Left lobe of liver (tissue), 2 donors: ENCODE measurements at places on chromosomes 7 and 10. TPM values are rescaled to one million over a fixed set of nuclear protein-coding genes. Genes with fewer than 3 reads are reported as not detected.

Gene ITIH5
- total RNA-seq, result 0.30 TPM

Gene MEST
- total RNA-seq, result 44.4 TPM

Gene PLAC9
- total RNA-seq, result 2.2 TPM

Gene TMEM225B
- 0.18 TPM for total RNA-seq

Gene SMKR1
- not detected for total RNA-seq

Gene PKD2L1
- 0.20 TPM for total RNA-seq

Gene NEUROD6
- not detected for total RNA-seq

Gene NYAP1
- total RNA-seq, result 0.38 TPM

Gene LIPF
- not detected for total RNA-seq

Gene GPR85
- total RNA-seq, result 0.25 TPM

Gene SKIDA1
- total RNA-seq, result 3.4 TPM

Gene TDRD1
- 0.05 TPM for total RNA-seq

Gene IFIT1B
- not detected for total RNA-seq

Gene LRIT1
- not detected for total RNA-seq

Gene RBM20
- 0.33 TPM for total RNA-seq
